Aortic smooth muscle cell (primary cell): ENCODE measurements at places on chromosomes 12 and 14. TPM values are rescaled to one million over a fixed set of nuclear protein-coding genes. Genes with fewer than 3 reads are reported as not detected.

KCNK10 gene
- total RNA-seq = not detected in 2 replicates

TBX3 gene
- 0.66 and 1.1 TPM in 2 replicates for total RNA-seq

NANOG gene
- total RNA-seq = not detected in 2 replicates

CYP46A1 gene
- total RNA-seq = 0.19 and 0.26 TPM in 2 replicates

HHIPL1 gene
- 5.7 and 6.7 TPM in 2 replicates for total RNA-seq

PXN gene
- total RNA-seq = 14.5 and 24.4 TPM in 2 replicates

SARNP gene
- total RNA-seq = 111 and 113 TPM in 2 replicates

OVCH1 gene
- total RNA-seq = 0.12 and 0.26 TPM in 2 replicates

MMP19 gene
- 6.7 and 11.0 TPM in 2 replicates for total RNA-seq

CLIP1 gene
- 57.4 and 63.4 TPM in 2 replicates for total RNA-seq
